Astrocyte (in vitro differentiated cells and primary cell): ENCODE measurements at places on chromosomes 16 and 17.
A peak's percentile ranks its signal among the peaks of the same experiment; 100 is the strongest.

- no peak overlapping the region for H3K27ac ChIP-seq
- no peak overlapping the region for H3K4me3 ChIP-seq
- no peaks in the 10 kb centered on the region for H3K4me1 ChIP-seq
- no peaks in the 10 kb centered on the region for H3K36me3 ChIP-seq
- H3K27me3 ChIP-seq = peaks cover 4% of the 10 kb centered on the region
Measured at GRCh38 chr16:25073854-25074253, 37.7 kb upstream of the LCMT1 start.

DNA sequence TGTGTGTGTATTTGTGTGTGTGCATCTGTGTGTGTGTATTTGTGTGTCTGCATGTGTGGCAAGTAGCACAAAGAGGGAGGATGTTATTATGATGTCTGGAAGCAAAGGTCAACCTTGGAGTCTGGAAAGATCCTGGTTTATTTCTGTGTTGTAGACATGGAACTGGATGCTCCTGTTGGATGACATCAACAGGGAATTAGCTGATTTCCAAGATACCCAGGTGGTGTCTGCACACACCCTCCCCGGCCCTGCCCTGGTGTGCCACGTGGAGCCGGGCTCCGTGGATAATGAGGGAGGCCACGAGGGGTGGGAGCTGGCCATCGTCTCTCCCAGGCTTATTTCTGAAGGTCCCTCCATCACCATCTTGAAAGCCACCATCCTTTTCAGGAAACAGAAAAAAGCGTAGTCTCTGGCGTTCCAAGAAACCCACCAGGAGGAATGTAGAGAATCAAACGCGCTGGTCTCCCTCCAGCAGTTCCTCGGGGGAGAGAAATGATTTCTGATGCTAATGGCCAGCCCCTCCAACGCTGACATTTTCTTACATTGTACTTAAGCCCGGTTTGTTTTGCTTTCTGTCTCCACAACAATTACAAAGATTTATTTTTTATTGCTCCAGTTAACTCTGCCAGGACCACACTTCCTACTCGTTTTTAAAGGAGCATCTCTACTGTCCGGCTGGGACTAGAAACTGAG lies 93.3 kb downstream of the FOXL1 start:
- no peaks in the 10 kb centered on the region for H3K36me3 ChIP-seq
- H3K4me1 ChIP-seq = peaks cover 33% of the 10 kb centered on the region
- H3K27me3 ChIP-seq = no peaks in the 10 kb centered on the region
- DNase-seq = no peak

DNA sequence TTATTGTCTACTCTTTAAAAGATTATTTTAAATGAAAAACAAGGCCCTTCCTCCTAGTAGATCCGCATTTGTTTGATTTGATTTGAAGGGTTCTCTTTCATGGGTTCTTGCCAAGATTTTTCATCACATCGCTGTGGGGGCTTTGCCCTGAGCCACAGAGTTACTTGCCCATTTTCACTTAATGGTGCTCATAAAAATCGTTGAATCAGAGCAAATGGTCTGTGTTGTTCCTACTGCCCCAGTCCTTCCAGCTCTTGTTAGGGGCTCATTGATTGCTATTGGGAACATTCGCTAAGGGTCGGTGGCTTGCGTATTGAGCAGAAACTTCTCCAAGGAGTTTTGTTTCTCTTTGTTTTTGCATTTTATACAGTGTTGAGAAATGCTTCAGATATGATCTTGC lies 1023.4 kb upstream of the CDH8 start:
- no peak for DNase-seq
- no peaks in the 10 kb centered on the region for H3K36me3 ChIP-seq
- H3K4me1 ChIP-seq = no peaks in the 10 kb centered on the region
- H3K27ac ChIP-seq = no peak overlapping the region

- peaks cover 9% of the 10 kb centered on the region for H3K27me3 ChIP-seq
- H3K4me3 ChIP-seq = no peak overlapping the region
- H3K4me1 ChIP-seq = peaks cover 5% of the 10 kb centered on the region
- H3K27ac ChIP-seq = no peak overlapping the region
- H3K36me3 ChIP-seq = no peaks in the 10 kb centered on the region
Measured at GRCh38 chr17:16973760-16974540, 2.0 kb upstream of the TNFRSF13B start.

GRCh38 chr17:39701012-39701783 lies 1.3 kb downstream of the ERBB2 start:
- peaks cover 3% of the 10 kb centered on the region for H3K36me3 ChIP-seq
- no peak for DNase-seq
- H3K27ac ChIP-seq = no peak overlapping the region
- H3K4me1 ChIP-seq = peaks cover 22% of the 10 kb centered on the region

- H3K4me3 ChIP-seq = no peak overlapping the region
- H3K27me3 ChIP-seq = no peaks in the 10 kb centered on the region
- peak; percentile 65 for DNase-seq
- no peaks in the 10 kb centered on the region for H3K36me3 ChIP-seq
- no peak overlapping the region for H3K27ac ChIP-seq
Measured at GRCh38 chr17:55448681-55449080, 27.0 kb upstream of the MMD start.

DNA sequence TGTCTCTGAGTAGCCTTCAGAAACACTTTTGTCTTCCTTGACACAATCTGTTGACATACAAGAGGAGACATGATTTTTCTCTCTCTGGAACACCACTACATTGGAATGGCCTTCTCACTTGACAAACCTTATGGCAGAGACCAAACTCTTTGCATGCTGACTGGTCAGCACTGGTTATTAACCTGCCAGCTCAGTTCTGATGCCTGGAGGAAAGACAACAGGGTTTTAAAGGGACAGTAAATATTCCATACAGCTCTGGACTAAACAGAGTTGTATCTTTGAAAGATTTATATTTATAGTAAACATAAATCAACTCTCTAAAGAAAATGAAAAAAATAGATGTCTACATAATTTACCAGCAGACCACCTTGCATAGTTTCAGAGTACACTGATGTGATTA lies 1139.1 kb upstream of the CDH8 start:
- no peak for DNase-seq
- H3K27me3 ChIP-seq = no peaks in the 10 kb centered on the region
- no peak overlapping the region for H3K4me3 ChIP-seq
- no peak overlapping the region for H3K27ac ChIP-seq
- H3K36me3 ChIP-seq = no peaks in the 10 kb centered on the region
- H3K4me1 ChIP-seq = no peaks in the 10 kb centered on the region

GRCh38 chr17:73481676-73482075 lies 162.6 kb downstream of the SDK2 start:
- no peak for DNase-seq
- no peak overlapping the region for H3K27ac ChIP-seq
- H3K27me3 ChIP-seq = peaks cover 2% of the 10 kb centered on the region
- no peak overlapping the region for H3K4me3 ChIP-seq
- no peaks in the 10 kb centered on the region for H3K4me1 ChIP-seq

GRCh38 chr17:19646788-19647696 lies 1.5 kb upstream of the ALDH3A2 start:
- peak overlapping the region; percentile 82 for H3K4me3 ChIP-seq
- H3K36me3 ChIP-seq = no peaks in the 10 kb centered on the region
- no peak for DNase-seq
- H3K27ac ChIP-seq = no peak overlapping the region
- peaks cover 21% of the 10 kb centered on the region for H3K4me1 ChIP-seq

- H3K4me1 ChIP-seq = peaks cover 61% of the 10 kb centered on the region
- H3K27ac ChIP-seq = peak overlapping the region; percentile 13
- DNase-seq = peak; percentile 64
- H3K4me3 ChIP-seq = no peak overlapping the region
- H3K36me3 ChIP-seq = no peaks in the 10 kb centered on the region
Measured at GRCh38 chr17:17937201-17937853, 34.9 kb downstream of the TOM1L2 start.

- peaks cover 3% of the 10 kb centered on the region for H3K36me3 ChIP-seq
- H3K4me1 ChIP-seq = peaks cover 37% of the 10 kb centered on the region
- H3K27ac ChIP-seq = peak overlapping the region; percentile 47
- no peaks in the 10 kb centered on the region for H3K27me3 ChIP-seq
- peak overlapping the region; percentile 10 for H3K4me3 ChIP-seq
Measured at GRCh38 chr17:1486802-1487695, 5.4 kb downstream of the MYO1C start.

DNA sequence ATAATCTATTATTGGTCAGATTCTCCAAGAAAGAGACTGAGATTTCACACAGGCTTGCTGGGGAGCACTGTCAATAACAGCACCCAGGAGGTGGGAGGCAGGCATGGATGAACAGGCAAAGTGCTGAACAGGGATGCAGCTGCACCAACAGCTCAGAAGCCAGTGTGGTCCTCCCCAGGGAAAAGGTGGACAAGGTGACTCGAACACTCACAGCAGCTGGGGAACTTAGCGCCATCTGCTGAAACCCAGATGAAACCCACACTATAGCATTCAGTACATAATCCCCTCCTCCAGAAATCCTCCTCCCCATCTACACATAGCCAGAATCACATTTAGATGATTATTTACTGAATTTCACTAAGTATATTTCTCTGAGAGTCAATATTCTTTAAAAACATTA lies 255.2 kb upstream of the WSB1 start:
- H3K27me3 ChIP-seq = no peaks in the 10 kb centered on the region
- H3K36me3 ChIP-seq = no peaks in the 10 kb centered on the region
- H3K4me3 ChIP-seq = no peak overlapping the region

- H3K4me1 ChIP-seq = peaks cover 26% of the 10 kb centered on the region
- no peaks in the 10 kb centered on the region for H3K36me3 ChIP-seq
- H3K27me3 ChIP-seq = no peaks in the 10 kb centered on the region
- DNase-seq = peak; percentile 96
- H3K4me3 ChIP-seq = no peak overlapping the region
Measured at GRCh38 chr17:68821860-68822696, 133.1 kb downstream of the ABCA8 start.

DNA sequence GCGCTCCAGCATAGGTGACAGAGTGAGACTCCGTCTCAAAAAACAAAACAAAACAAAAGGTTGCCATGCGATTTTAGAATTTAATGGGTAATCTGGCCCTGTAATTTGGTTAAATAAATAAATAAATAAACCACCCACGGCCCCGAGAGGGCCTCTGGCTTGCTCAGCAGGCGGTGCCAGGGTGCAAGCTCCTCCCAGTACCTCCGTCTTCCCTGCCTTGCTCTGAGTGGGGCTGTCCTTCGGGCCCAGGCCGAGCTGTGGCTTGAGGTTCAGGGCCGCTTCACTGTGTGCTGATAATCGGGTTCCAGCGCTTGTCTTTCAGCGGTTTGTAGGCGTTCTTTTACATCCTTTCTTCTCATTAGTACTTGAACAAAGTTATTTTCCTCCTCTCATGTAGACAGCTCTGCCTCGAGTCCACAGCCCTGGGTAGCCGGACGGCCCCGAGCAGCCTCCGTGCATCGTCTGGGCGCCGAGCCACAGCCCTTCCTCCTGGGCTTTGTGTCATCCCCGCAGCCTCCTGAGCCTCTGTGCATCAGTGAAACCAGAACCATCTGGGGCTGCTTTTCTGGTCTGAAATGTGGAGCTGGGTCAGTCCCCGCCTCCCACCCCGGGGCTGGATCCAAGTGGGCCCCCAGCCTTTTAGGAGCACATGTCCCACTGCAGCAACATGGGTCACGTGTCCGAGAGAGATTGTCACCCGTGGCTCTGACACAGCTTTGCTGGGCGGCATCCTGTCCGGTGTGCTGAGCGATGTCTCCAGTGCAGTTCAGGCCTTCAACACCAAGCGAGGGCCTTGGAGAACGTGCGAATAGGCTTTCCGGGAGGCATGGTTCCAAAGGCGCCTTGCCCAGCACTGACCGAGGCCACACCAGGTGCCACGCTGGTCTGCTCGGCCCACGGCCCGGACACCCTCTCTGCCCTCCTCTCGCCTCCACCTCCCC lies 157.4 kb upstream of the CHMP6 start:
- no peaks in the 10 kb centered on the region for H3K36me3 ChIP-seq
- no peak overlapping the region for H3K4me3 ChIP-seq
- H3K27me3 ChIP-seq = no peaks in the 10 kb centered on the region
- peak overlapping the region; percentile 94 for H3K27ac ChIP-seq

- H3K4me3 ChIP-seq = no peak overlapping the region
- no peaks in the 10 kb centered on the region for H3K4me1 ChIP-seq
- peaks cover 35% of the 10 kb centered on the region for H3K36me3 ChIP-seq
- DNase-seq = no peak
- H3K27ac ChIP-seq = no peak overlapping the region
Measured at GRCh38 chr16:11734653-11735043, 8.0 kb downstream of the TXNDC11 start.
